ENCODE measurements at places on chromosomes 11 and 22. TPM values are rescaled to one million over a fixed set of nuclear protein-coding genes. Genes with fewer than 3 reads are reported as not detected.

DNA sequence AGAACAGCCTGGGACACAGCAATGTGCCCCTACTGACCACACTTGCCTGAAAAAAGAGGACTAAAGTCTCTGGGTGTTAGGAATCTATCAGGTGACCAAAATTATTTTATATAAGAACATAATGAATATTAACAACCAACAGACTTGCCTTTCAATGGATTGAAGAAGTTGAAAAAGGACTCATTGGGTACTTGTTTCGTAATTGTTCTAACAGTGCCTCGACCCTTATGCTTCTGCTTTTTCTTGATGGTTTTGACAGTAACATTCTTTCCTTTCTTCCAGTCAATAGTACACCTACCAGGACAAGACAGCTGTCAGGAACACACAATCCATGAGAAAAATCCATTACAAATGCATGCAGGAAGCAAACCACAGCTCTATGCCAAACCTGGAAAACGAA is 29.0 kb upstream of the PHLDA2 start:
- no peaks in the 10 kb centered on the region for H3K4me1 ChIP-seq
- H3K36me3 ChIP-seq = peaks cover 95% of the 10 kb centered on the region
- H3K4me3 ChIP-seq = no peak overlapping the region
- no peaks in the 10 kb centered on the region for H3K27me3 ChIP-seq

DNA sequence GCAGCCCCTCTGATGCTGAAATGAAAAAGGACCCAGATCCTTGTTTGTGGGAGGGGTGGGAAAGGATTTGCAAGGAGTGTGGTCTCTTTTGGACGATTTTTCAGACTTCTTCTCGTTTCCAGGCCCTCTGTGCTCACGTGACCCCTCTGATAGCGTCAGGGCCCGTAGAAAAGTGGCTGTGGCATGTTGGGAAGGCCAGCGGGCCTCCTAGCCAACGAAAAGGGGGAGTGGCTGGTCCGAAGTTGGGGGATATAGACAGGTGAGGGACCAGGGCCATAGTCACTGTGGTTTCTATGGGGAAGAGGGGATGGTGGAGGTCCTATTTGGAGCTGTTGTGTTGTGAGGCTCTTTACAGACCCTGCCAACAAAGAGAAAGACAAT is 6.6 kb downstream of the PARVB start:
- no peaks in the 10 kb centered on the region for H3K36me3 ChIP-seq
- peaks cover 51% of the 10 kb centered on the region for H3K4me1 ChIP-seq
- no peak for DNase-seq
- no peak overlapping the region for H3K4me3 ChIP-seq

DNA sequence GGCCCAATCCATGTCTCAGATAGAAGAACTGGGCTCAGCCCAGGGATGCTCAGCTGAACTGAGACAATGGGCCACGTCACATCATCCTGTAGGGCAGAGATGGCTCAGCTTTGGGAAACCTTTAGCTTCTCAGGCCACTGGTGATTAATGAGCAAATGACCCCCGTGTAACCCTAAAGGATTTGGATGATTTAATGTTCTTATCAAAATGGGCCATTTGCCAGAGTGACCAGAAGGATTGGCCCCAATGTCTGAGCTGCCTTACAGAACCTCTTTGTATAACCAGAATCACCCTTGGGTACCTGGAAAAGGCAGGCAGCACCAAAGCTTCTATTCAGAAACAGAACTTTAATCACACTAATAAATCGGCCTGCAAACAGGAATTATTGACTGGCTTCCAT is 73.7 kb downstream of the ABTB2 start:
- no peak overlapping the region for H3K4me3 ChIP-seq
- no peak overlapping the region for H3K27ac ChIP-seq
- no peak for DNase-seq
- H3K4me1 ChIP-seq = no peaks in the 10 kb centered on the region
- no peaks in the 10 kb centered on the region for H3K36me3 ChIP-seq
- no peaks in the 10 kb centered on the region for H3K27me3 ChIP-seq

DNA sequence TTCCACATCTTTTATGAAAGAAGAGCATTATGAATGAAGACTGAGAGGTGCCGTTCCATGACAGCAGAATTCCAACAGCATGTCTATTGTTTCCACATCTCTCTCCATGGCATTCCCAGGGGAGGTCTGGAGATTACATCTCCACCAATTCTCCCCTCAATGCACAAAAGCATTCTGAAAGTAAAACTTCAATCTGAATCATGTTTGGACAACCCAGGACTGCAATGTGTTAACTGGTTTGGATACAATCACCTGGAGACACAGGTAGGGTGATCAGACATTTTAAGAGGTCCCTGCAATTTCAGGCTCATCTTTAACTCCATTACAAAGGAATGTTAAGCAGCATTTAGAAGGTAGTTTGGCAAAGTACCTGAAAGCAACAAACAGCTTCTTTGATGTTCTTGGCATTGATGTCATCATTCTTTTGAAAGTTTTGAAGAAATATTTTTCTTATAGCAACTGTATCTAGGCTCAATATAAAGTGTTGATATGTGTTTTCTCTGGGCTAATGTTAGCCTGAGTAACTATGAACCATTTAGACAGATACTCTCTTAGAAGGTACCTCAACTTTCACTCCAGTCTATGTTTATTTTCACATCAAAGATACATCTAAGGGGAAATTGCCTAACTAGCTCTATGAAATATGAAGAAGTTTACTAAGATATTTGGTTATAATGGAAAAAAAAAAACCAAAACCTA is 181.4 kb upstream of the MTMR2 start:
- DNase-seq = no peak
- no peaks in the 10 kb centered on the region for H3K4me1 ChIP-seq
- no peaks in the 10 kb centered on the region for H3K36me3 ChIP-seq
- H3K4me3 ChIP-seq = no peak overlapping the region
- H3K27me3 ChIP-seq = no peaks in the 10 kb centered on the region

GRCh38 chr11:98545544-98546175 is 475.1 kb upstream of the CNTN5 start:
- H3K27me3 ChIP-seq = no peaks in the 10 kb centered on the region
- H3K27ac ChIP-seq = no peak overlapping the region
- DNase-seq = no peak

Gene DEFB131B
- polyA plus RNA-seq = not detected

Gene OR6T1
- polyA plus RNA-seq = not detected

Gene SYT9
- polyA plus RNA-seq = not detected

All from B cell (primary cell).